ENCODE measurements at places on chromosomes 12 and 14.

GRCh38 chr12:21828136-21828775 is 53.8 kb upstream of the KCNJ8 start:
- no peak for DNase-seq

- no peak for DNase-seq
Measured at GRCh38 chr12:58368001-58368400, 426.6 kb downstream of the ATP23 start.

DNA sequence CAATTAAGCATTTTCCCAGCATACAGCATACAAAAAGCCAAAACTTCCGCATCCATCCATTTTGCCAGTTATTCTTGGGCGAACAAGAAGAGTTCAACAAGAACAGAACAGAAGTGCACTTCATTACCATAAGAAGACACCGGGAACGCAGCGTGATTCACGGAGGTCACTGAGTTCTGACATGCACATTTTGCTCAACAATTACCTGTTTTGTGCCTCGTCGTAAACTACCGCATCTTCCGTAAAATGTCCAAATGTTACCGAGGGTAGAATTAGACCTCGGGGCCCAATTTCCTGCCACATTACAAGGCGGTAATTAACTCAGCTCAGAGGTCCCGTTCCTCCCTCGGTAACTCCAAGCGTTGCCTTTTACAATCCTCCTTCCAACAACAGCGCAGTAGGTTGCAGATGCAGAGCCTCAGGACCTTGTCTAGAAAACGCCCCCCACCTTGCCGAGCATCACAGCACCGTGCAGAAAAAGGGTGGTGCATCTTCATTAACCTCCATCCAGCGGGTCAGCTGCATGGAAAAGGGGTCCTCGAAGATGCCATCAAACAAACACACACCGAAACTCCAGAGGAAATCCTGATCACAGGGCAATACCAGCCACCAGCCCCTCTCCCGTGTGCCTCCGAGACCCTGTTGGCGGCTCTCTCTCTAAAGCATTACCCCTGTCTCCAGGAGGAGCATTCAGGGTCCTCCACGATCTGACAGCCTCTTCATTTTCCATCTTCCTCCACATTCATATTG is 125.2 kb downstream of the BCL11B start:
- DNase-seq = no peak

DNA sequence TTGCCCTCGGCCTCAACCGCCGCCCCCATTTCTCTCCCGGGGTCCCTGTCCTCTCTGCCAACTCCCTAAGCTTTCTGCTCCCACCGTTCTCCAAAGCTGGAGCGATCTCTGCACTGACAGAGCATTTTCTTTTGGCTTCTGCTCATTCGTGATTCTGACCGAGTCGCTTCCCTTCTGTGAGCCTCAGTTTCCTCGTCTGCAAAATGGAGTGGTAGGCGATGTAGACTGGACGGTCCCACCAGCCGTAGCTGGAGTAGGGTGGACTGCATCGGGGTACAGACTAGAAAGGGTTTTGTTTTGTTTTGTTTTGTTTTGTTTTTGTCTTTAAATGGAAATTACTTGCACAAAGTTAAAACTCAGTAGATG is 2.4 kb downstream of the VSX2 start:
- DNase-seq = no peak

- DNase-seq = no peak
Measured at GRCh38 chr12:98587084-98587483, 6.4 kb upstream of the SLC25A3 start.

DNA sequence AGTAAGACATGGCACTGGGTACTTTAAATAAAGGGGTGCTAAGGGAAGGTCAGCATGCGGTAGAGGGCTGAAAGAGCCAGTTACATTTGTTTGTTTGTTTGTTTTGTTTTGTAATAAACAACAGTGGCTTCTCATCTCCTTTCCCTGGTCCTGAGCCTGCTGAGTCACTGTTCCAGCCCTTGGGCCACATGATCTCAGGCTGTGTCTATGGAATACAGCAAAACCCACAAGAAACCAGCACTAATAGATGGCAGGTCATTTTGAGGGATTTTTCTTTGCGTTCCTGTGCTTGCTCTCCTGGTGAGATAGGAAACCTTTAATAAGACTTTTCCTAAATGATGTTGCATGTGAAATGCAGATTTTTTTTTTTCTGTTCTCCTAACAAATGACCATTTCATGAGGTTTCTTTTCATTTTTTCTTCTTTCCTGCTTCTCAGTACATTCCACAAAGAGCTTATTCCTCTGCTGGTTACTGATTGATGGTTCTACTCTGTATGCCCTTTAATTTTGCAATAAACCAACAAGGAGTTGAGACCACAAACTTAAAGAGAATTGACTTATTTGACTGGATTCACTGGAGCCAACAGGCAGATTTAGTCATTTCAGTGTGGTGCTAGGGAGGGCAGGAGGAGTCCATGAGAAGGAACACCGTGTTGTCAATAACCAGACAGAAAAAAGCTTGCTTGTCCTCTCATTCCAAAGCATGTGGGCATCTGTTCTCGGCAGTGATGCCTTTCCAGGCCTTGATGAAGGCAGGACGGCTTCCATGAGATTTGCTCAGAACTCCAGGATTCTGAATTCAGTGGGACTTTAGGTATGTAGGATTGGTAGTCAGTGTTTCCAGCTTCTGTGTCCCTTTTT is 459.2 kb downstream of the RAD51B start:
- DNase-seq = no peak

DNA sequence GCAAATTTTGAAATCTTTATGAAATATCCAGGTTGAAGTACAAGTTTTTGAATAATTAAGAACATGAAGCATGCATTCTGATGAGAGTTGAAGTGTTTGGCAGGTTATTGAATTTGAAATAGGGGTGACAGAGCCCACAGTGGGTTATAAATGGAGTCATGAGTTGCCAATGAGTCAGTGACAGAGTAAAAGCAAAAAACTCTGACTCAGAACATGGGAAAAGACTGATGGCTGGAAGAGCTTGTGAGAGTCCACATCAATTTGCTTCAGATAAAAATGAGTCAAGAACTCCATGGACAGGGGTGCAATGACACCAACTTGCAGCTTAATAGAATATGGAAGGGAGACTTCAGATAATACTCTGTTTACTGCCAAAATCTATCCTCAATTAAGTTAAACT is 105.3 kb downstream of the SLC6A15 start:
- DNase-seq = no peak

DNA sequence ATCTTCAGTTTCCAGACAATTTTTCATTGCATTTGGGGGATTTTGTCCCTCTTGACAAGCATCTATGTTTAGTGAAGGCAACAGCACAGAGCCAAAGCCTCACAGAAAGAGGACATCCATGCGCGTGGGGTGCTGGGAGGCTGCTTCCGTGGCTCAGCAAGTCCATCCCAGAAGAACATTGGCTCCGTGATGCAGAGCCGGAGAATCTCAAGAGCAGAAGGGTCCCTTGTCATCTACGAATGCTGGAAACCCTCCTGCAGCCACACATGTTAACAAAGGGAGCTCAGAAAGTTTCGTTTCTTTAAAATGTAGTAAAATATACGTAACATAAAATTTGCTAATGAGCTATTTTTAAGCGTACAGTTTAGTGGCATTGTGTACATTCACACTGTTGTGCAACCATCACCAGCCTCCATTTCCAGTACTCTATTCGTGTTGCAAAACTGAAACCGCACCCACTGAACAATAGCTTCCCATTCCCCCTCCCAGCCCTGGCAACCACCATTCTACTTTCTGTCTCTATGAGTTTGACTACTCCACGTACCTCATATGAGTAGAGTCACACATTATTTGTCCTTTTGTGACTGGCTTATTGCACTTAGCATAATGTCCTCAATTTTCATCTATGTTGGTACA is 185.9 kb downstream of the TTC7B start:
- peak; percentile 55 for DNase-seq

GRCh38 chr14:74636424-74637177 is 24.6 kb upstream of the LTBP2 start:
- no peak for DNase-seq

All from MM.1S (cell line).